ENCODE measurements at places on chromosomes 5 and 9. TPM values are rescaled to one million over a fixed set of nuclear protein-coding genes. Genes with fewer than 3 reads are reported as not detected.

The MARCHF3 gene
- 0.70 TPM for total RNA-seq

The MINAR2 gene
- total RNA-seq: not detected

The ENTREP1 gene
- total RNA-seq: not detected

The LURAP1L gene
- total RNA-seq: not detected

The HMHB1 gene
- total RNA-seq: 1.2 TPM

The PDGFRB gene
- 7.2 TPM for total RNA-seq

The IL12B gene
- total RNA-seq: not detected

The MEIKIN gene
- 1.1 TPM for total RNA-seq

The PITX1 gene
- total RNA-seq: not detected

The AIF1L gene
- total RNA-seq: 0.50 TPM

The SIMC1 gene
- total RNA-seq: 29.2 TPM

The CARD6 gene
- total RNA-seq: 4.4 TPM

The FAM151B gene
- not detected for total RNA-seq

The SLC36A3 gene
- not detected for total RNA-seq

The STK32A gene
- not detected for total RNA-seq

The UNC5A gene
- total RNA-seq: not detected

The HACD4 gene
- total RNA-seq: 15.6 TPM

The SCGB3A2 gene
- total RNA-seq: not detected

The LPCAT1 gene
- total RNA-seq: 68.7 TPM

The CATSPER3 gene
- 0.88 TPM for total RNA-seq

The IFNA13 gene
- total RNA-seq: not detected

The DMRT3 gene
- not detected for total RNA-seq

The SOX30 gene
- total RNA-seq: 0.18 TPM

The CDKN2B-AS1 gene
- total RNA-seq: 2.6 TPM

The CCL27 gene
- not detected for total RNA-seq

The FLT4 gene
- 0.45 TPM for total RNA-seq

The ACOT12 gene
- not detected for total RNA-seq

Data from activated CD4-positive, alpha-beta memory T cell treated with anti-CD3 and anti-CD28 coated beads, Interleukin-2, amount 10 ng/mL, durations not matched to agents 7 days and 5 days (primary cell).